ENCODE measurements at places on chromosomes 3 and 15. TPM values are rescaled to one million over a fixed set of nuclear protein-coding genes. Genes with fewer than 3 reads are reported as not detected.

Gene LRTM1
- total RNA-seq = not detected

Gene SGO1
- 33.3 TPM for total RNA-seq

Gene CFAP100
- 1.1 TPM for total RNA-seq

Gene SLC28A2
- not detected for total RNA-seq

Gene GOLGA6B
- not detected for total RNA-seq

Gene SOX14
- 0.18 TPM for total RNA-seq

DNA sequence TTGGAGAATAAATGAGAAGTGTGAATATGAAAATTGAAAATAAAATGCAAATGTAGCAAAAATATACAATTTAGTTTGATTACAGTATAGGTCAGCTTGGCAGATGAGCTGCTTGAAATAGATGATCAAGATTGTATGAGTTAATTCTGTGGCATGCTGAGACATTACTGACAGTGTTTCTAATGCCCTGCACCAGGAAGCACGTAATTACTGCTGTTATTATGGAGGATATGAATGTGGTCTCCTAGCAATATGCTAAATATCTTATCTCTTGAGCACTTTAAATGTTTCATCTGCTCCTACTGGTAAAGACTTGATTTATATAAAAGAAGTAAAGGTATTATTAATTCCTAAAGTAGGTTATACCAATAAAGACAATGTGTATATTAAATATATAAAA, 1015.5 kb downstream of the PLOD2 start:
- no peak for DNase-seq

DNA sequence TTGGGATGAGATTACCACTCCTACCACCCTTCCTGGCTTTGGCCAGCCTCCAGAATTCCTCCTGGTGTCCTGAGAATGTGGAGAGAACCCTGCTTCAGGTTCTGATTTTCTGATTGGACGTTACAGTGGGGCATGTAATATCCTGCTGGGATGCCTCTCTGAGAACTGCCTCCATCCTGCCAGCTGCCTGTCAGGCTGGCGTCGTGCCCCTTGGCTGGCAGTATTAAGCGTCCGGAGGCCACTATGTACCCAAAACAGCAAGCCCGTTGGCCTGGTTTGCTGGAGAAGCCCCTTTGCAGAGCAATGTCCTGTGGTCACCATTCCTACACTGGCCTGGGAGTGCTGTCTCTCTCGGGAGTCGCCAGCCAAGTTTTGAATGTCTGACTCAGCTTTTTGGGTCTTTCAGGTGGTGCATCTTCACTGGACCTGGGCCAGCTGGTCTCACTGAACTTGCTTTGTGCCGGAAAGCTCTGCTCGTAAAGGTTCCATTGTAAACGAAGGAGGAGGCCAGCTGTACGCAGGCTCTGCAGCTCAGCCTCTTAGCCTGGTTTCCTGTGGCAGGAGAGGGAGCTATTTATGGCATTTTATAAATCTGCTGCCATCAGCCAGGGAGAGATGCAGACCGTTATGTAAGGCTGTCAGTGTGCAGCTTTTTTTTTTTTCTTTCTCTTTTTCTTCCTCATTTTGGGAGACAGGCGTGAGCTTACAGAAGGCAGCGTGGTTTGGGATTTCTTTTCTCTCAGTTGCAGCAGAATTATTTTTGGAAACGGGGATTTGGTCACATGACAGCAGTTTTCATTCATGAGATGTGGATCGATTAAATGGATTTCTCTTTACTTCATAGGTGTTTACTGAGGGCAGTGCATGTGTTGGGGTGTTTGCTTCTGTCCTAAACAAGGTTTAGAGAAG, 19.0 kb upstream of the TRAK1 start:
- no peak for DNase-seq

GRCh38 chr3:108114423-108115065, 23.7 kb upstream of the CD47 start:
- no peak for DNase-seq

DNA sequence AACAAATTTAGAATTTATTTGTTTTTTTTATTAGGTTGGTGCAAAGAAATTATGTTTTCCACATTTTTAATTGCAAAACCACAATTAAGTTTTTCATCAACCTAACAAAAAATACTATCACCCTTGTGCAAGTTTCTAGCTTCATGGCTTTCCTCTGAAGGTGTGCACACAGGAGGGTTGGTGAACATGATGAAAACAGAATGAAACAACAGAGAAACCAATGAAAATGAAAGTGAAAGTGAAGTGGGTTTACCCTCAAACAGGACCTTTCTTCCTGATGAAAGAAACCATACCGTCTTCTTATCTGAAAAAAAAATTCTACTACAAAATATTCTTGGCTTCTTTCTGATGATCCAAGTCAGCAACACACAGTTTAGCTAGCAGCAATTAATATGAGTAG, 71.9 kb upstream of the FEZF2 start:
- no peak for DNase-seq

- peak; percentile 71 for DNase-seq
Observed at GRCh38 chr3:32816439-32817256, 1.1 kb upstream of the TRIM71 start.

DNA sequence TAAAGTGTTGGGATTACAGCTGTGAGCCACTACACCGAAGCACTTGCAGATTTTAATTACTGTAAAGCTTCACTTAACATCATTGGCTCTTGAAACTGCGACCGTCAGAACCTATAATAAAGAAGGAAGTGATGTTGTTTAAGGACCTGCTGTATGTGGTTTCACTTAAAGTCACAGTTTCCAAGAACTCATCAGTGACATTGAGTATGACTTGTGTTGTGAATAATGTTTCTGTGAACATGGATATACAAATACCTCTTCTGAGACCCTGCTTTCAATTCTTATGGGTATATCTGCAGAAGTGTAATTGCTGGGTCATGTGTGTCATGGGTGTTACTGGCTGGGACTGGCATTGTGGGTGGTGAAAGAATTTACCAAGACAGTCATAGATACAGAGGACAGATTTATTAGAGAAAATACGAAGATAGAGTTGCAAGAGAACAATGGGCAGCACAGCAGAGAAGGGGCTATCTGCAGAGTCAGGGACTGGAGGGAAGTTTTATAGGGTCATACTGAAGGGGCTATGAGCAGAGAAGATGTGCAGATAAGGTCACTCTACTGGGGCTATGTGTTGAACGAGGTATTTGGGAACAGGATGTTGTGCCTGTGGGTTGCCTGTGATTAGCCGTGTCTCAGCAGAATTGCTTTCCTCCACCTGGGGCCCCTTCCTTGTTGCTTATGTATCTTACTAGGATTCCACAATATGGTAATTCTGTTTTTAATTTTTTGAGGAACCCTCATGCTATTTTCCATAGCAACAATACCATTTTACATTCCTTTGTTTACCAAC, 4.5 kb downstream of the NDUFB5 start:
- no peak for DNase-seq

- no peak for DNase-seq
Observed at GRCh38 chr3:143261848-143262247, 142.3 kb downstream of the CHST2 start.

DNA sequence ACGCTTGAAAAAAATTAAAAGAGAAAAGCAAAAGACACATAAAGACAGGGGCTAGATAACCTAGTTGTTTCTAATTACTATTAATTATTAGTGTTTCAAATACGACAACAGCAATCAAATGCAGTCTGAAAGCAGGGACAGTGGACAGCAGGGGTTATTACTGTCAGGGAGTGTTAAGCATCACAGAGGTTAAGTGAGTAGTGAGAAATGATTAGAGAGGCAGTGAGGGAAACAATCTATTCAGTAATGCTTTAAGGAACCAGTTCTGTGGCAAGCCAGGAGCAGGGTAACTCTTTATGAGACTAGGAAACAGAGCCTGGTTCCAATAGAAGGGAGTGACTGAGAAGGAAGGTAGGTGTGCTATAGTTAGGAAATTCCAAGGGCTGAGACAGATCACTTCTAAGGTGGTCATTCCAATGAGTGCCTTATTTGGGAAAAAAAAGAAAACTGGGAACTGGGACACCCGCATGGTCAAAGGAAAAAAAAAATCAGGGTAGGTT, 15.0 kb downstream of the RYK start:
- DNase-seq = no peak

DNA sequence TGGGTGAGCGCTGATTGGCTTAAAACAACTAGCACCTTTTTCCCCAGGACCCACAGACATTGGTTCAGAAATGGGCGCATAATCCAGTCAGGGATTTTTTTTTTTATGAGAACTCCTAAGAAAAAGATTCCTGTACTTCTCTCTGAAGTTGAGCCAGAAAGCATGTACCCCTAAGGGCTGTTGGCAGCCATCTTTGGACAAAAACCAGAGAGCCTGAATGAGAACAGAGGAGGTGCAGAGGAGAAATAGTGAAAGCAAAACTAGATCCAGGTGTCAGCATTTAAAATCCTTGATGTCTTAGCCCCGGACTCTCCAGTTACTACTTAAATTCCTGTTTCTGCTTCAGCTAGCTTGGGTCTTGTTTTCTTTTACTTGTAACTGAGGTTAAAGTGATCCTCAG, 1.9 kb upstream of the SLC27A2 start:
- no peak for DNase-seq

GRCh38 chr3:42535981-42536784, 33.7 kb downstream of the VIPR1 start:
- DNase-seq = no peak

GRCh38 chr15:74045184-74045583, 37.2 kb downstream of the GOLGA6A start:
- DNase-seq = no peak

DNA sequence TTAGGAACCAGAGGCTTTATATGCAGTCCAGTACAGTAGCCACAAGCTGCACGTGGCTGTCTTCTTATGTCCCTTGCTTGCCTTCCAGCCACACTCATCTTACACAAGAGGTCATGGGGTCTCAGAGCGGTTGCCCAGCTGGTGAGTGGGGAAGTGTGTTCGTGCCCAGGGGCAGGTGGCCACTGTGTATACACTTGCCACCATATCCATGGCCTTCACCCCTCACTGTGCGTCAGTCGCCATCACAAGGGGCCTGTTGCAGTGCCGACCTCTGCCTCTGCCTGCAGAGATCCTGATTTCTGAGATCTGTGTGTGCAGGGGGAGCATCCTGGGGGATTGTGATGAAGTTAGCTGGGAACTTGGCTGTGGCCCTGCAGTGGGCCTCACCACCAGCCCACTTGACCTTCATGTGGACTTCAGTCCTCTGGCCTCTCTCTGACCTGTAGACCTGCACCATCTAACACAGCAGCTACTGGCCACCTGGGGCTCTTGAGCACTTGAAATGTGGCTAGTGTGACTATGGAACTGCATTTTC, 43.1 kb upstream of the SACM1L start:
- DNase-seq = no peak

GRCh38 chr3:123475786-123476185, 26.9 kb upstream of the ADCY5 start:
- DNase-seq = no peak

- DNase-seq = no peak
Observed at GRCh38 chr3:52361898-52362297, 45.8 kb downstream of the DNAH1 start.

DNA sequence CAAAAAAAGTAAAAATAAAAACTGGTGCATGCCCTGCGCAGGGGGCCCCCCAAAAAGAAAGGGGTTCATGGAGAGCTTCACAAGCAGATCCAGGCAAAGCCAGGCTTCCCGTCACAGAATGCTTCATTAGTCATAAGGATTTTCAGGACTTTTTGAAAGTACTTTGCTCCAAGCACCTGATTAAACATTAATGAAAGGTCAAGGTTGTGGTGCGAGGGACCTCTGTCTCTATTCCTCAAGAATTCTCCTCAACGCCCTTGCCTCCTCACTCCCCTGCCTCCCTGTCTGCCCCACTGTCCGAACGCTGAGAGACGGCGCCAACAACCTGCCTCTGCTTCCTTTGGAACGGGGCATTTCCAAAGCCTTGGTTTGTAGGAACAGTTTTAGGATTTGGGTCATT, 240.1 kb upstream of the IGF1R start:
- no peak for DNase-seq

DNA sequence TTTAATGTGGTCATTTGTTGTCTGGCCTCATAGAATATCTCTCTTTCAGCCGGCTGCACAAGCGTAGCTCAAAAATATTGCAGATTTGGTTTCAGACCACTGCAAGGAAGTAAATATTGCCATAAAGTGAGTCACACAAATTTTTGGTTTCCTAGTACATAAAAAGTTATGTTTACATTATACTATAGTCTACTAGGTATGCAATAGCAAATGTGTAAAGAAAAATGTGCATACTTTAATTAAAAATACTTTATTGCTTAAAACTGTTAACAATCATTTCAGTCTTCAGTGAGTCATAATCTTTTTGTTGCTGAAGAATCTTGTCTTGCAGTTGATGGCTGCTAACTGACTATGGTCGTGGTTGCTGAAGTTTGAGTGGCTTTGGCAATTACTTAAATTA, 425.1 kb upstream of the ROBO1 start:
- DNase-seq = no peak

GRCh38 chr15:73712107-73712506, 27.9 kb downstream of the CD276 start:
- no peak for DNase-seq

DNA sequence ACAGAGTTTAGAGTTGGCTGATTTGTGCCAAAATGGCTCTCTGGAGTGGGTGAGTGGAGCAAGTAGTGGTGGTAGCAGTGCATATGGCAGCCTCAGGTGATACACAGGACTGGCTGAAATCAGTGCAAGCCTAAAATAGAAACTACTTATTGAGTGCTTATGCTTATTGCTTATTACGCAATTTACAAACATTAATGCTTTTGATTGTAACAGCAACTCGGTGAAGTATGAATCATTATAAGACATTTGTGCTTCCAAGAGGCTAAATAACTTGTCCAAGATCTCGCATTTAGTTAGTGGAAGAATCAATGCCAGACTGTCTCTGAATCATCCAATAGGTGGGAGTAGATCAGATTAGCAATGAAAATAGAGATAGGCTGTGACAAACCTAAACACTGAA, 353.8 kb downstream of the NAALADL2 start:
- DNase-seq = no peak

GRCh38 chr15:100174904-100175275, 166.9 kb downstream of the ADAMTS17 start:
- DNase-seq = no peak

DNA sequence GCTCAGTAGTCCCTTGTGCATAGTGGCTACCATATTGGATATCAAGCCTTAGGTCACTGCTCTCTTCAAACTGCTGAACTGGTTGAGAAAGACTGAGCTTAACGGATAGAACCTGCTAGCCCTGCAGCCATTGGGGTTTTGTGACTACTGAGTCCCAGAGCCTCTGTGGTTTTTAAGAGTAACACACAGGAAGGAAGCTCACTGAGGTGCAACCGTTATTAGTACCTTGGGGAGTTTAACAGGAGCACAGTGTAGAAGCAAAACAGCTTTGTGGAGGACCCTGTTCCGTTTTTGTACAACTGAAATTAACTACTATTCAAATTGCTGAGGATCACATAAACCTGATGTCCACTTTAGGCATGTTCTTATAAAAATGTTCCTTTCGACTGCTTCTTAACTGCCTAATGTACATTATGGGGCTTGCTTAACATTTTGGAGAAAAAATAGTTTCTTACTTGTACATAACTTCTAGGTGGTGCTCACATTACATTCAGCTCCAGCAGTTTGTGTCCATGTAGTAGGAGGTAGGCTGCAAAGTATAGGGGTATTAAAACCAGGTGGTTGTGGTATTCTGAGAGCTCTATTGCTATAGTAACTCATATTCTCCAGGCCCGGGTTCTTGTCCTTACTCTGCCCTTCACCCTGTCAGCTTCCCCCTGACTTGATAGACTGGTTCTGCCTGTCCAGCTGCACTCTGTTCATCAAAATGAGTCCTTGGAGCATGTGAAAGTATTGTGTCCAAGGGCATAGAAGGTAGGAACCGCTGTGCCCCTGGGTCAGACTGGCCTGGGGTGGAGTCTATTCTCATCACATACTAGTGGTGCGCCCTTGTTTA, 17.3 kb downstream of the PXK start:
- no peak for DNase-seq
